Left colon (tissue), 2 donors: ENCODE measurements at places on chromosomes 4 and X.

DNA sequence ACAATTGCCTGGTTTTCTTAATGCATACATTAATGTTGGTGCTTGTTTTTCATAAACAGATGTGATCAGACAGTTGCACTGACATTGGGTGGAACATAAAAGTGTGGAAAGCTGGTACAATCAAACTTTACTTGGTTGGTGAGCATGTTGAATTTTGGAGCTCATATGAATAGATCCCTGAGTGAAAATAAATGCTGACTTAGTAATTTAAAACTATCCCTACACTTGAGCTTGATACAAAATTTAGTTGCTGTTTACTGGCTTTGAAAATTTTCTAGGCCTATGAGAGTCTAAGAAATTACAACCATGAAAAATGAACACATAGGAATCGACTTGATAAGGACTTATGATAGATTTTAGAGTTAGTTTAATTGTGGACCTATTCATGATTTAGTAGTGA is 551.8 kb upstream of the PABPC4L start:
- no peak for DNase-seq

DNA sequence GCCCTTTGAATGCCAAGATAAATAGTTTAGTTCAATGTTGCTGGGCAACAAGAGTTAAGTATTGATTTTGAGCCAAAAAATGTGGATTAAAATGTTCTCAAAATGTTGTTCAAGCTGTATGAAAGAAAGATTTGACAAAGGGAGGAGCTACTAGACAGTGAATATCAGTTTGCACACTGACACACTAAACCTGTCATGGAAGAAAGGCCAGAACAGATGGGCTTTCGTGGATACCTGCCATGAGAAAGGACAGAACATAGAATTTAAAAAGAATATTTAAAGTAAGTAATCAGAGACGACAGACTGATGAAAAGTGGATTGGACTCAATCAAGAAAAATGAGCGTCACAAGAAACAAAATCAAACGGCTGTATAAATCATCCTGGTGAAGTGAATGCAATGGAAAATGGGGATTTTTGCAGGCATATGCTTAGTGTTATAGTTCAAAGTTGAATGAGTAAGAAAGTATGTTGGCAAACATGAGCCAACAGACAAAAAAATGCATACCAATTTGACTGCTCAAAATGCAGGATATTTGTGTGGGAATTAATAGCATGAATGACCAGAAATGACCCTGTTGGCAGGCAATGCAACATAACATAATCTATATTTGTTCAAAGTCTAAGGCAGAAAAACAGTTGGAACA is 7.4 kb downstream of the PCDH18 start:
- no peak for DNase-seq

DNA sequence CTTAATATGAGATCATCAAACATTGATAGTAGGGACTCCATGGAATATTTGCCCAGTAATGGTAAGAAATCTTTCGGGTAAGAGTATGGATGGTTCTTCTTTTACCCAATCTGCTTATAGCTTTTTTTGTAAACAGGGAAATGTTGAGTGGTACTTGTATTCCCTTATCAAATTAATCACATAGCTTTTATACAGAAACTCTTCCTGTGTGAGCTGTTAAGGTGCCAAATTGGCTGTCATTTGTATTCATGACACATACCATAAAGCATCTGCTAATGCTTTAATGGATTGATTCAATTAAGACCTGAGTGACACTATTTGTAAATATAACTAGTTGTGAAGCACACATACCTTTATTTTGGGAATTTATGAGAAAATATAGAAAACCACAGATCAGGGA is 34.2 kb downstream of the KLF3 start:
- DNase-seq = no peak

GRCh38 chrX:71919431-71919830 is 8.8 kb downstream of the NHSL2 start:
- no peak for DNase-seq

- peak; percentile 38 for DNase-seq
These were observed 1.1 kb downstream of the OGT start for GRCh38 chrX:71533851-71534561.

DNA sequence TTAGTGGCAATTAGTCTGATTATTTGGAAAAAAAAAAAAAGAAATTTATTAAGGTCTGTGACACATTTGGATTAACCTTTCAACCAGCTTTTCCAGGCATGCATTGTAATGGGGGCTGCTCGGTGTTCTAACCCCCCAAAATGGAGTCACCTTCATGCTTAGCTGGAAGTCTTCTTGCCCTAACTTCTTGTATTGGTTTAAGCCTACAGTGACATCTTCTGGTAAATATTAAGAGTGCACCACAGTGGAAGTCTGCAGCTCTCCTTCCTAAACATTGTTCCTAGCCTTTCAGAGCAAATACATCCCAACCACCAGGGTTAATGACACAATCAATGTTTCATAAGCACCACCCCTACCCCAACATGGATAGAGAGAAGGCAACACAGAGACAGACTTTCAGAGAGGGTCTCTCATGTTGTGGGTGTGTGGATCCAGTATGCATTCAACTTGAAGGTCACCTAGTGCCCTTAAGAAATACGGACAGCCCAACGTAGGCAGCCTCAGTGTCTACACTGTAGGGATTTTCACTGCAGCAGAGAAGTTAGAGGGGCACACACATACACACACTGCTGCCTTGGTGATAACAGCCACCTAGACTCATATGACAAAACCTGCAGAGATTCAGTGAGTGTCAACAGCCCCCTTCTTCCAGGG is 142.9 kb upstream of the MBNL3 start:
- no peak for DNase-seq

DNA sequence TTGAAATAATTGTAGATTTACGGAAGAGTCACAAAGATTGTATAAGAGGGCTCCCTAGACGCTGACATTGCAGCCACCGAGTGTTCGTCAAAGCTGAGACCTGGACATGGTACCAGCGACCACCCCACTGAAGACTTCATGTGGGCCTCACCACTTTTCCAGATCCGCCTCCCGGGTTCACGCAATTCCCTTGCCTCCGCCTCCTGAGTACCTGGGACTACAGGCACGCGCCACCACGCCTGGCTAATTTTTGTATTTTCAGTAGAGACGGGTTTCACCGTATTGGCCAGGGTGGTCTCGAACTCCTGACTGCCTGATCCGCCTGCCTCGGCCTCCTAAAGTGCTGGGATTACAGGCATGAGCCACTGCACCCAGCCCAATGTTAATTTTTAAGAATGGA is 29.7 kb downstream of the CPLX1 start:
- no peak for DNase-seq

- DNase-seq = no peak
These were observed 770.2 kb downstream of the FSTL5 start for GRCh38 chr4:161393602-161394001.

- no peak for DNase-seq
These were observed 38.5 kb downstream of the CYTL1 start for GRCh38 chr4:4980621-4981230.

- no peak for DNase-seq
These were observed 452.7 kb upstream of the HS3ST1 start for GRCh38 chr4:11881364-11881763.

GRCh38 chr4:89156174-89156914 is 45.0 kb downstream of the TIGD2 start:
- no peak for DNase-seq

DNA sequence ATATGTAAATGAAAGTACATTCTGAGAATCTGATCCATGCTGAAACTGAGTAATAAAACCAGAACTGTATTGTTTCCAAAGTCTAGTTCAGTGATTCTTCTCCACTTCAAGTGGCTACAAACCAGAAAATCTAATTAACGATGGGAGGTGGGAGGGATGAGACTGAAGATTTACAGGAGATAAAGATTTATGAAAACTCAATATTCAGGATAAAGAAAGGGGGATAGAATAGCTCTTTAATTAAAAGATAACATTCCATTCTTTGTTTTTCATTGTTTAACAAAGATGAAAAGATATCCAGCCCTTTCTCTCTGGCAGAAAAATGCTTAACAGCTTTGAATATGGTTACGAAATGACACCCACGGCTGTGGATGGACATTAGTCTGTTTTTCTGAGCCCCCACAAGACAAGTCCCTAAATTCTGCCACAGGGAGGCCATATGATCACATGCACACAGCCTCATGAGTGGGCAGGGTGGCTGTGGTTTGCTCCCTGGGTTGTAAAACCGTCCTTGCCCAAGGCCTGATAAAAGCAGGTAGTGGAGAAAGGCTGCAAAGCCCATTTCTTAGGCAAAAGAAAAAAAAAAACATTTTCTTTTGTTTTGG is 36.4 kb downstream of the TMEM150C start:
- DNase-seq = no peak

- no peak for DNase-seq
These were observed 2.4 kb upstream of the SLIT2 start for GRCh38 chr4:20249333-20249732.

DNA sequence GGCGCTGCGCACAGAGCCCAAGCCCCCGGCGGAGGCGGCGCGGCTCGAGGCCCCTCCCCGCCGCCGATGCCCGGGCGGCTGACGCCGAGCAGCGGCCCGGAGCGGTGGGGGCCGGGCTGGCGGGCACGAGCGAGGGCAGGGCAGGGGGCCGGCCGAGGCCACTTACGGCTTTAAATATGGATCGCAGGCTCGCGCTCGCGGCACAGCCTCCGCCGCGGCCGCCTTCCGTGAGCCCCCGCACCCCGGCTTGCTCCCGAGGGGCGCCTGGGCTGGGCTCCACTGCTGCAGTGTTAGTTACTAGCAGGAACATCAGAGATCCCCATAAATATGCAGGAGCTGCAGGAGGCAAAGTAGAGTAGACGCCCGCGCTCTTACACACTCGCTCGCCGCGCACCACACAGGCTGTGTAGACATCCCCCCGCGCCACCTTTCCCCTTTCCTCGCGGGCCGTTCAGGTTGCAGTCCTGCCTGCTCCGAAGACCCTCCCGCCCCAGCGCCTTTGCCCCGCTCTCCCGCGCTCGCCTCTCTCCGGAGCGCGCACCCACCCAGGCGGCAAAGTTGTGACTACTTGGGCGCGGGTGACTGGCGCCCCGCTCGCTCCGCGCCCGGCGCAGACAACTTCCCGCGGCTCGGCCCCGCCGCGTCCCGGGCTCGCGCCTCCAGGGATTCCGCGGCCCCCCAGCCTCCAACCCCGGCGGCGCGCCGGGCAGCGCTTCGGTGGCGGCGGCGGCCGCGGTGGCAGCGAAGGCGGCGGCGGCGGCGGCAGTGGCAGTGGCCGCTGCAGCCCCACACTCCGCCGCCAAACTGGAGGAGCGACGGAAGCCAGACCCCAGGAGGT is 152.0 kb upstream of the SLC4A4 start:
- peak; percentile 78 for DNase-seq

DNA sequence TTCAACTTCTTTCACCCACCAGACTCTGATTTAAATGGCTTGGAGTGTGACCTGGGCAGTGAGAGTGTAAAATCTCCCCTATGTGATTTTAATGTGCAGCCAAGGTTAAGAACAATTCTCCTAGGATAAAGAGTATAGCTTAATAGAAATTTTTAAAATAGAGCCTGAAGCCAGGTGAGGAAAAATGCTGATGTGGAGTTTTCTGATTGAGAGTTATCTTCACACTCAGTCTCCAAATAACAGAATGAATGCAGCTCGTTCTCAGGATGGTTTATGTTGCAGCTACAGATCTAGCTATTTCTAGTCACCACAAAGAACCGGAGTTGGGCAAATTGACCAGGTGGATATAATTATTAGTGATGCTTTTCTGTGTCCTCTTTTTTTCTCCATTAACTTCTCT is 70.7 kb downstream of the MOSPD2 start:
- no peak for DNase-seq

- no peak for DNase-seq
These were observed 1.5 kb upstream of the NEIL3 start for GRCh38 chr4:177308125-177308524.

DNA sequence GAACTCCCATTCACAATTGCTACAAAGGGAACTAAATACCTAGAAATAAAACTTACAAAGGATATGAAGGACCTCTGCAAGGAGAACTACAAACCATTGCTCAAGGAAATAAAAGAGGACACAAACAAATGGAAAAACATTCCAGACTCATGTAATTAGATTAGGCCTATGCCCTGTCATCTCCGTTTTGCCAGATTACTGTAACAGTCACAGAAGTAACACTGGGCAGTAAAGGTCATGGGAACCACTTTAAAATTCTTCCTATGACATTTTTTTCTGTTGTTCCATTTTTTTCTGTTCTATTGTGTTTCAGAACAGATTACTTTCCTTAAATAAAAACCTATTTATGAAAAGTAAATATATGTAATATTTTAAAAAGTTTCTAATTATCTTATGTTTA is 199.4 kb upstream of the CENPE start:
- no peak for DNase-seq

DNA sequence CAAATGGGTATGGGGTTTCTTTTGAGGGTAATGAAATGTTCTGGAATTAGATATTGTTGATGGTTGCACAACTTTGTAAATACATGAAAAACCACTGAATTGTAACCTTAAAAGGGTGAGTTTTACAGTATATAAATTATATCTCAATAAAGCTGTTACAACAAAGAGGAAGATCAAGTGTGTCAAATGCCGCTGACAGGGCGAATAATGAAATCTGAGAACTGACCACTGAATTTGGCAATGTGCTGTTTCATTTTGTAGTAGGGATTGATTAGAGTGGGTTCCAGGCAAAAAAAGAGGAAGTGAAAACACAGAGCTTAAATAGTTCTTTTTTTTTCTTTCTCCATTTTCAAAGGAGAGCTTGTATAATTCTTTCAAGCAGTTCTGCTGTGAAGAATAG is 161.1 kb upstream of the NAP1L5 start:
- DNase-seq = no peak

GRCh38 chr4:52825460-52826090 is 36.5 kb upstream of the RASL11B start:
- DNase-seq = no peak

- DNase-seq = no peak
These were observed 190.1 kb upstream of the BMP3 start for GRCh38 chr4:80840396-80840795.

- DNase-seq = no peak
These were observed 41.0 kb downstream of the GAB1 start for GRCh38 chr4:143377611-143378099.

GRCh38 chr4:8651661-8652180 is 59.2 kb downstream of the CPZ start:
- DNase-seq = peak; percentile 14

DNA sequence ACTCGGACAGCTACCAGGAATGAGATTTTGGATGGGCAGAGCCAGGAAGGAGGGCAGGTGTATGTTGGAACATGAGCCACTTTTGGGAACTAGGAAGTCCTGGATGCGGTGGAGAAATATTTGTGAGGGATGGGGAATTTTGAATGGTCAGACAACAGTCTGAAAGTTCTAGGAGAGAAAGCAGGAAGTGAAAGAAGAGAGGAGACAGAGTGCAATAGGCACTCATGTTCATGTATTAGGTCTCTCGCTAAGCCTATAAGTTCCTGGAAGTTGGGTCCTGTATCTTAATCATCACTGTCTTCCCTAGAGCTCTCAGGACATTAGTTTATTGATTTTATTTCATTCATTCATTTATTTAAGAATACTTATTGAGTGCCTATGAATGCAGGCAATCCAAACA is 65.7 kb upstream of the CITED1 start:
- no peak for DNase-seq

- no peak for DNase-seq
These were observed 5.1 kb upstream of the PRDX4 start for GRCh38 chrX:23662187-23662586.

GRCh38 chrX:109393859-109394258 is 88.0 kb downstream of the GUCY2F start:
- DNase-seq = no peak
